ENCODE measurements at places on chromosomes 11 and 22. TPM values are rescaled to one million over a fixed set of nuclear protein-coding genes. Genes with fewer than 3 reads are reported as not detected.

MS4A3 gene
- total RNA-seq, result not detected

DNA sequence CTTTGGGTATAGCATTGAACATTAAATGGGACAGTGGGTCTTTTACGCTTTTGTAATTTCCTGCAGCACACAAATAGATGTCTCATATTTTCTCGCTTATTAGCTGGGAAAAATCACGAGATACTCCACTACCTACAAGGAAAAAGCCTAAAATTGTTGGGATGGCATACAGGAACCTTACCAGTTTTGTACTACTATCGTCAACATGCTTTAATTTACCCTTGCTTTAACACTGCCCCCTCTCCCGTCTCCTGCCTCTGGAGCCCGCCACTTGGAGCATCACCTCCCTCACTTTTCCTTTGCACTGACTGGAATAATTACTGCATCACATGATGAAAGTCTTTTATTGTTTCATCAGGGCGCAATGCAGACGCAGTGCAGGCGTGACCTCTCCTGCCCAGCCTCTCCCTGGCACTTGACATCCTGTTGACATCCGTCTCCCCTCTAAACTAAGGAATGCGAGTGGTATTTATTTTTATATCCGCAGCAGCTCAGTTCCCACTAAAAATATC lies 1.0 kb upstream of the FNBP4 start:
- H3K4me3 ChIP-seq, result peak overlapping the region; percentile 97
- H3K27me3 ChIP-seq, result no peaks in the 10 kb centered on the region
- H3K36me3 ChIP-seq, result peaks cover 4% of the 10 kb centered on the region
- peak overlapping the region; percentile 100 for H3K27ac ChIP-seq
- DNase-seq, result no peak
- peaks cover 23% of the 10 kb centered on the region for H3K4me1 ChIP-seq

DNA sequence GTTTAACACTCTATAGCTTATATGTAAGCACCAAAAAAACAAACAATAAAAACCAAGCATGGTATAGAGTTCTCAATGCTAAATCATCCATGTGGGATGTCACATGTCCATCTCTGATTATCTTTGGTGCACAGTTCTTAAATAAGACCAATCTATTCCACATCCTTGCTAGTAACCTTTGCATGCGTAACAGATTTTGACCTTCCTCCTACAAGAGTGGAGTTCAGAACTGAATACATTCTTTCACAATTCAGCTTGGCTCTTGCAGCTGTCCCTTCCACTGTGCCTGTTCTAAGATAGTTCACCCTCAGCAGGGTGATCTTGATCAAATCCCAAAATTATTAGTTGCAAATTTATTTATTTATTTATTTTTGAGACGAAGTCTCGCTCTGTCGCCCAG lies 21.1 kb downstream of the PRR14L start:
- H3K27ac ChIP-seq, result no peak overlapping the region
- peaks cover 2% of the 10 kb centered on the region for H3K4me1 ChIP-seq
- H3K4me3 ChIP-seq, result no peak overlapping the region
- peaks cover 9% of the 10 kb centered on the region for H3K36me3 ChIP-seq
- H3K27me3 ChIP-seq, result no peaks in the 10 kb centered on the region

DNA sequence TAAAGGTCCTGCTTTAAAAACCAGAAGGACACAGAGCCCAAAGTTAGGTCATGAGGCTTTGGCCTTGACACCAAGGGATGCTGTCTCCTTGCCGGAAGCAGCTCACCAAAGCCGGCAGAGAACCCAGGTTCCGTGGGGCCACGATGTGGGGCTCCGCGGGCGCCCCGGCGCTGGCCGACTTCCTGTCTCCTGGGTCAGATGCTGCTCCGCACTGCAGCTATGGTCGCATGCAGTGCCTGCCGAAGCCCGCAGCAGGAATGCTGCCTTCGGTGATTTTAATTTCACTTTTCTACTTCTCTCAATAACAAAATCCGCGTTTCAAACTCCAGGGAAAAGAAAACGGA lies 454 bp upstream of the OTUB1 start:
- H3K27me3 ChIP-seq, result no peaks in the 10 kb centered on the region
- H3K27ac ChIP-seq, result peak overlapping the region; percentile 99
- H3K4me1 ChIP-seq, result peaks cover 33% of the 10 kb centered on the region
- H3K36me3 ChIP-seq, result peaks cover 10% of the 10 kb centered on the region
- no peak for DNase-seq

DNA sequence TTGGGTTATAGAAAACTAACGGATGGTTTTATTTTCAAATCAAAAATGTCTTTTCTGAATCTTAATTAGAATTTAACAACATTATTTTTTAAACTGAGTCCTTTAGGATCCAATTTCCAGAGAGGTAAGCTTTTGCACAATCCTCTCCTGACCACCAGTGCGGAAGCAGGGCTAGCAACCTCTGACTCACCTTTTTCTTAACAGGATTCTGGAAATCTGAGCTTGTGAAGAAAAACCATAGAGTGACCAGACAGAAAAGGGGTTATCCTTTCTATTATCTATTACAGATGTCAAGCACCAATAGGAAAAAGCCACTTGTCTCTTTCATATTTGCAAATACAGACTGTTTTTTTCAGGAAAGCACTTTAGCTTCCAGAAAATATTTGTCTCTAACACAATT lies 25.3 kb downstream of the ALG9 start:
- H3K4me3 ChIP-seq, result no peak overlapping the region
- H3K27ac ChIP-seq, result peak overlapping the region; percentile 7
- H3K27me3 ChIP-seq, result no peaks in the 10 kb centered on the region
- peaks cover 13% of the 10 kb centered on the region for H3K36me3 ChIP-seq
- DNase-seq, result no peak
- H3K4me1 ChIP-seq, result peaks cover 19% of the 10 kb centered on the region
